HT1080 (cell line): ENCODE measurements at places on chromosomes 5 and 9.

- no peak for DNase-seq
Measured at GRCh38 chr5:6660688-6661087, 27.4 kb downstream of the SRD5A1 start.

GRCh38 chr9:79847074-79847473, 275.3 kb downstream of the TLE4 start:
- no peak for DNase-seq

- DNase-seq: no peak
Measured at GRCh38 chr9:127528422-127529251, 77.3 kb downstream of the LRSAM1 start.

GRCh38 chr5:128100860-128101557, 17.4 kb downstream of the SLC12A2 start:
- no peak for DNase-seq

- DNase-seq: peak; percentile 40
Measured at GRCh38 chr5:126031989-126032716, 391.1 kb upstream of the GRAMD2B start.

DNA sequence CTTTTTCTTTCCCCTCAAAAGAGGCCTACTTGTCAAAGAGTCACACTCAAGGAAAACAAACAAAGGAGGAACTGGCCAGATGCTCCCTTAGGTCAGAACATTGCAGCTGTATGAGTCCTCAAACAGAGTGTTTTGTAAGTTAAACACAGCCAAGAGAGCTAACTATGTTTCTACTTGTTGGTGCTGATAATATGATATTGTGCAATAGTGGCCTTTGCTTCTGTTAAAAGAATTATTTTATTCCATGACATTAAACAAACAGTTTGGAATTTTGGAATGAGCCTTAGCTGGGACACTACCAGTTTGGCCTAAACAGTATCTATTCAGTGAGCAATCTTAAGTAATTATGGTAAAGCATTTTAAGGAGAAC, 56.0 kb upstream of the TPD52L3 start:
- DNase-seq: no peak

GRCh38 chr9:237141-237857, 22.6 kb downstream of the DOCK8 start:
- DNase-seq: no peak

- peak; percentile 18 for DNase-seq
Measured at GRCh38 chr5:94849821-94850736, 231.6 kb downstream of the SLF1 start.

- DNase-seq: no peak
Measured at GRCh38 chr9:112069318-112070169, 105.6 kb downstream of the SUSD1 start.

DNA sequence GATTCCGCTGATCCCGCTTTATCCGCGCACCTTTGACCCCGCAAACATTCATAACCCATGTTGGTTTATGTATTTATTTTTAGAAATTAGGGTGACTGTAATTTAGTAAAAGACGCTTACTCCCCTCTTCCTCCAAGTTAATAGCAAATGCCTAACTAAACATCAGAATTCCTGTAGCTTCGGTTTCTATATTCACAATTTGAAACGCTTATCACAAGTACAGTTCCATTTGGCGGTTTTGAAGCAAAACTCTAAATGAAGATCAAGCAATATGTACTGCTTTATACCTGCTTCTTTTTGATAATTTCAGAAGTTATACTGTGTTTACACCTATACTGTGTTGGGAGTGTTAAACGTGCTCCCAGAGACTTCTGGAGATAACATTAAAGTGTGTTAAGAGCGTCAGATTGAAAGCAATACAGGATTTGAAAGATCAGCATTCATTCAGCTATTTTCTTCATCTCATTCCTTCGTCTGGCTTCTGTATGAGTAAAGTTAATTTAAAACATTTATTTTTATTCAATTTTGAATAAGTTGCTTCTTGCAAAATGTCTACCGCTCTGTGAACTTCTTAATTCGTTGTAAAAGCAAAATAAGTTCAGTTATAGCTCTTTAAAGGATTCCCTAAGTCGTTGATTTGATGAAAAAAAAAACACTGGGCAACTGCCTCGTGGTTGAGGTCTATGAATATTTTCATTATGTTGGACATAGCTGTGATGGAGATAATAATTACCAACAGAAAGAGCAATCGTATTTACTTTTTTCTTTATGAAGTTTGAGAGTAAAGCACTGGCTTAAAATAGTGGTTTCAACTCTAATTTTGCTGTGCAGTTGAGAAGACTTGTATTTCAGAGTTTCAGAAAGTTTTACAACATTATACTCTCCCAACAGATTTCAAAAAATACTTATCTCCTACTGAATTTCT, 2.5 kb downstream of the PRDM6 start:
- DNase-seq: no peak

- no peak for DNase-seq
Measured at GRCh38 chr5:73928476-73929070, 302.6 kb downstream of the ARHGEF28 start.

- no peak for DNase-seq
Measured at GRCh38 chr5:42301349-42301748, 121.9 kb upstream of the GHR start.

DNA sequence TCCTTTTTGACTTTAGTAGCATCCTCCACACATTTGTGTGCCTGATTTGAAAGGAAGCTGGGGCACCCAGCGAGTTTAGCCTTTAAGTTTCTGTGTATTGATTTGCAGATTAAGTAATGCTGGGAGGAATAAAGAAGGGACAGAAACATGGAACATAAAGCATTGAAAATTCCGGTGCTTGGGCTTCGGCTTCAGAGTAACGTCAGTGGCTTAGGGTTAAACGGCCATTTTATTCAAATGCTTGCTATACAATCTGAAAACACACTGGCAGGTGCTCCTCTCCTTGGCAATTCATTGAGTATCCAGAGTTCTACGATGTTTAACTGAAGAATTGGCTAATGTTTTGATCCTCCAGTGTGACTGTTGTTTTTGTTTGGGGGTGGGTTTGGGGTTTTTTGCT, 58.0 kb upstream of the FSD1L start:
- no peak for DNase-seq
